ENCODE measurements at places on chromosomes 4 and X. TPM values are rescaled to one million over a fixed set of nuclear protein-coding genes. Genes with fewer than 3 reads are reported as not detected.

GRCh38 chr4:16687845-16688244, 210.6 kb downstream of the LDB2 start:
- no peak for DNase-seq
- H3K27ac ChIP-seq = no peak overlapping the region
- no peaks in the 10 kb centered on the region for H3K36me3 ChIP-seq
- peaks cover 5% of the 10 kb centered on the region for H3K4me1 ChIP-seq

- no peak overlapping the region for H3K27ac ChIP-seq
- H3K4me1 ChIP-seq = no peaks in the 10 kb centered on the region
- no peaks in the 10 kb centered on the region for H3K27me3 ChIP-seq
- H3K4me3 ChIP-seq = no peak overlapping the region
- DNase-seq = no peak
- H3K36me3 ChIP-seq = no peaks in the 10 kb centered on the region
Observed at GRCh38 chr4:107877361-107877760, 52.6 kb downstream of the SGMS2 start.

GRCh38 chr4:5893591-5893990, 705 bp upstream of the CRMP1 start:
- H3K4me1 ChIP-seq = peaks cover 22% of the 10 kb centered on the region
- H3K27me3 ChIP-seq = peaks cover 83% of the 10 kb centered on the region
- H3K4me3 ChIP-seq = no peak overlapping the region

CLDN22 gene
- total RNA-seq = not detected

DNA sequence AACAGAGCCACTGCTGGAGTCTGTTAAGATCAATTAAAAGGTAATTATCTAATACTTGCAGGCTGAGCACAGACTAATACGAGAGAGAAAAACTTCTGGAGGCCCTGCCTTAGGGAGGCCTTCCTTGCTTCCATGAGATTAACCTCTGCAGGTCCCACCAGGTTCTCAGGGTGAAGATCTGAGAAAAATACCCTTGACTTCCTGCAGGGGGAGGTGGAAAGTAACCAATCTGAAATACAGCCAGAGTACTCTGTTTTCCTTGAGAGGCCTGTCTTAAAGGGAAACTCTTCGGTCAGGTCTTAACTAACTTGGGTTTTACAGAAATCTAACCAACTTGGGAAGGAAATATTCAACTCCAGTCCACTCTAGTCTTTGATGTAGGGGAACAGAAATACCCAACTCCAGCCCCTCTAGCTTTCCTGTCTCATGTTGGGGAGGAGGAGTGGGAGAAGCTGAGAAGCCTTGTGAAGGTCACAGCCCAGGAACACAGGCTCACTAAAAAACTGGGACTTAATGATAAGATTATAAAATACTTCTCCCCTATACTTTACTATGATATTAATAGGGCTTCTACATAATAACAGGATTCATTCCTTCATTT, 77.1 kb downstream of the TBCK start:
- no peak overlapping the region for H3K4me3 ChIP-seq
- H3K4me1 ChIP-seq = no peaks in the 10 kb centered on the region
- no peaks in the 10 kb centered on the region for H3K27me3 ChIP-seq

All from muscle of leg (tissue), 16 donors.